Cardiac ventricle fibroblast (primary cell): ENCODE measurements at places on chromosomes 4 and X. TPM values are rescaled to one million over a fixed set of nuclear protein-coding genes. Genes with fewer than 3 reads are reported as not detected.

The RBM46 gene
- 0.20 TPM in 1 of 2 replicates, not detected in the other for total RNA-seq

The SH3RF1 gene
- 20.6 and 23.8 TPM in 2 replicates for total RNA-seq

The CLGN gene
- 6.8 TPM in 1 of 2 replicates, not detected in the other for total RNA-seq

The MAOB gene
- 2.2 and 3.4 TPM in 2 replicates for total RNA-seq

The MAGEA2 gene
- total RNA-seq, result not detected in 2 replicates

The TMPRSS11A gene
- not detected in 2 replicates for total RNA-seq

The MYOZ2 gene
- not detected in 2 replicates for total RNA-seq

The GASK1B gene
- 130 and 141 TPM in 2 replicates for total RNA-seq

The ZNF732 gene
- 0.10 TPM in 1 of 2 replicates, not detected in the other for total RNA-seq

The MAB21L2 gene
- total RNA-seq, result not detected in 2 replicates

The ARHGEF6 gene
- 4.2 and 5.1 TPM in 2 replicates for total RNA-seq

The MAGEA9B gene
- total RNA-seq, result not detected in 2 replicates

The C4orf36 gene
- not detected in 2 replicates for total RNA-seq

The UCP1 gene
- total RNA-seq, result not detected in 2 replicates

The HTN1 gene
- not detected in 2 replicates for total RNA-seq

The SYTL4 gene
- total RNA-seq, result 1.3 and 2.0 TPM in 2 replicates

The CFI gene
- 21.2 and 23.8 TPM in 2 replicates for total RNA-seq

The C4orf50 gene
- total RNA-seq, result not detected in 2 replicates

The SRPX2 gene
- 160 and 169 TPM in 2 replicates for total RNA-seq

The CSN3 gene
- not detected in 2 replicates for total RNA-seq

The CEP135 gene
- 1.3 and 1.6 TPM in 2 replicates for total RNA-seq

The MANBA gene
- total RNA-seq, result 31.8 and 34.8 TPM in 2 replicates

The CTAG2 gene
- not detected in 2 replicates for total RNA-seq

The UVSSA gene
- total RNA-seq, result 3.6 and 4.7 TPM in 2 replicates

The TCEAL5 gene
- total RNA-seq, result not detected in 2 replicates

The OTC gene
- not detected in 2 replicates for total RNA-seq

The HS6ST2 gene
- total RNA-seq, result 0.05 TPM in 1 of 2 replicates, not detected in the other

The GYPA gene
- total RNA-seq, result not detected in 2 replicates

The TRMT2B gene
- 5.3 and 6.6 TPM in 2 replicates for total RNA-seq

The FGFR3 gene
- 0.19 and 0.24 TPM in 2 replicates for total RNA-seq

The INTU gene
- 1.0 and 2.5 TPM in 2 replicates for total RNA-seq

The DGKK gene
- not detected in 2 replicates for total RNA-seq

The CYLC1 gene
- not detected in 2 replicates for total RNA-seq

The TRIM61 gene
- 1.6 and 2.7 TPM in 2 replicates for total RNA-seq

The TRPC5OS gene
- not detected in 2 replicates for total RNA-seq

The DDX53 gene
- total RNA-seq, result not detected in 2 replicates
